Fibroblast of skin of back (primary cell): ENCODE measurements at places on chromosomes 2 and 18.

DNA sequence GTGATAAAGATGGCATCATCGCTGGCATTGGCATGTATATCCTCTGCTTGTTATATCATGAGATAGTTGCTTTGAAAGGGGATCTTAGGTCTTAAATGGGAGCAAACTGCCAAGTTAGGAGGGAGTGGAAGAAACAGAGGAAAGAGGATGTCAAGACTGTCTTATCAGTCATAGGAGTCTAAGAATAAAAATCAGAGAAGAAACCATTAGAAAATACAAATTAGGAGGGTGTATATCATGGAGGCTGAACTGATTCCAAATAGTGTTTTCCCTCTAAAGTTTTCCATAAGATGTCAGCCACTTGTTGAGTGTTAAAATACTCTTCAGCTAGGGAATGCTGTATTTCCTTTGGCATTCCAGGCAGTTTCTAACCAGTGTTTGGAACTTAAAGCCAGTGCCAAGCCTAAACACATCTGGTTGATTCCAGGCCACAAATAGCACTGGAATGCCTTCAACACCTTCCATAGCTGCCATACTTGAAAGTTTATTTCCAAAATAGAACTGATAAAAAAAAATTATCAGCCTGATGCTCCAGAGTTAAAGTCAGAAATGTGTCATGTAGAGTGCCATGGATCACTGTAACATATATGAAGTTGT lies 129.4 kb downstream of the ZEB2 start:
- peak; percentile 62 for DNase-seq

DNA sequence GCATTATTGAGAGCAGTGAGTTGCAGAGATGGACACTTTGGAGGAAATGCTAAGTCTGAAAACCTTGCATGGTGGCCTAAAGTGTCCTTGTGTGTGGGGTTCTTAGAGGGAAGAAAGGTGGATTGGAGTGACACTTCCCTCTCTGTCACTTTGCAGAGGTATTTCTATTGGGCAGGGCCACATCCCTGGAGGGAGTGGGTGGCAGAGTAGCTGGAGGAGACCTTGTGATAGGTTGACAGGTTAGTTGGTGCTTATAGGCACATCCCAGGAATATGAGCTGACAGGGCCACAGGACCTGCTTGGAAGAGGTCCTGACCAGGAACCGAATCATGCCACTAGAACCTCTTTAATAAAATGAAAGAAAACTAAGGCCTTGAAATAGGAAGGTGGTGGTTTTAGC lies 972 bp upstream of the IGFBP5 start:
- no peak for DNase-seq

GRCh38 chr2:230485801-230486341 lies 69.9 kb downstream of the SP100 start:
- no peak for DNase-seq

GRCh38 chr2:105781274-105781978 lies 36.7 kb downstream of the NCK2 start:
- DNase-seq: no peak

- DNase-seq: no peak
Measured at GRCh38 chr18:4547126-4547525, 92.0 kb upstream of the DLGAP1 start.

- DNase-seq: no peak
Measured at GRCh38 chr18:46301081-46301480, 196.9 kb downstream of the HAUS1 start.

GRCh38 chr18:35770376-35771014 lies 189.0 kb downstream of the GALNT1 start:
- DNase-seq: peak; percentile 7

GRCh38 chr2:127463155-127463991 lies 45.1 kb downstream of the PROC start:
- DNase-seq: peak; percentile 33

DNA sequence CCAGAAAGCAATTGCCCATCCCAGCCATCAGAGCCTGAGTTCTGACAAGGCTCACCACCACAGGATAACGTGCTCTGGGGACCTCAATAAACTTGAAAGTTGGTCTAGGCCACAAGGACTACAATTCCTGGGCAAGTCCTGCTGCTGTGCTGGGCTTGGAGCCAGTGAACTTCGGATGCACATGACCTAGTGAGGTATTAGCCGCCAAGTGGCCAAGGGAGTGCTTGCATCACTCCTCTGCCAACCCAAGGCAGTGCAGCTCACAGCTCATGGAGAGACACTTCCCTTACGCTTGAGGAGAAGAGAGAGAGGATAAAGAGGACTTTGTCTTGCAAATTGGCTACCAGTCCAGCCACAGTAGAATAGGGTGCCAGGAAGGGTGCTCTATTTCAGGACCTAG lies 219.6 kb downstream of the MBD2 start:
- DNase-seq: peak; percentile 20

DNA sequence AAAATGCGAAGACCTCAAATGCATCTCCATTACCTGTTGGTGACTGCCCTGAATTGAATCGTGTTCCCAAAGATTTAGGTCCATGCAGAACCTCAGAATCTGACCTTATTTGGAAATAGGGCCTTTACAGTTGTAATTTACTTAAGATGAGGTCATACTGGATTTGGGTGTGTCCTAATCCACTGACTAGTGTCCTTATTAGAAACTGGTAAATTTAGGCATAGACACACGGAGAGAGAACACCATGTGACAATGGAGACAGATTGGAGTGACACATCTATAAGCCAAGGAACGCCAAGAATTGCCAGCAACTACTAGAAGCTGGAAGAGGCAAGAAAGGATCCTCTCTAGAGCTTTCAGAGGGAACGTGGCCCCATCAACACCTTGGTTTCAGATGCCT lies 203.1 kb downstream of the SMAD2 start:
- no peak for DNase-seq
